SK-MEL-5 (cell line): ENCODE measurements at places on chromosomes 1 and 21.

DNA sequence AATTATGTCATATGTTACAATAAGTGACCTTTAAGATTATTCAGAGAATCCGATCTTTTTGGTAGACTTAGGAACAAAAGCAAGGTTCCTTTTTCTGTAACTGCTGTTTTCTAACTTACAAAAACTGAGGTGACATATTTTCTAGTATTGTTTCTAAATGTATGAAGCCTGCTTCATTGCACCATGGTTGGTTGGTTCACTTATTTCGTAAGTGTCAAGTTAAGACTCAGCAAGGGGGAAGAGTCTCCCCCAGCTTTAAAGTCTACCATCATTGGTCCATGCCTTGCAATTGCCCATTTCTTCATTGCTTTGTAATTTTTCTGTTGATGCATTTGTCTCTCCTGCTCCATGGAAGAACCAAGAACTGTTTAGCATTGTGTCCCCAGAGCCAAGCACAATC is 136.9 kb downstream of the DISC1 start:
- no peak for DNase-seq

DNA sequence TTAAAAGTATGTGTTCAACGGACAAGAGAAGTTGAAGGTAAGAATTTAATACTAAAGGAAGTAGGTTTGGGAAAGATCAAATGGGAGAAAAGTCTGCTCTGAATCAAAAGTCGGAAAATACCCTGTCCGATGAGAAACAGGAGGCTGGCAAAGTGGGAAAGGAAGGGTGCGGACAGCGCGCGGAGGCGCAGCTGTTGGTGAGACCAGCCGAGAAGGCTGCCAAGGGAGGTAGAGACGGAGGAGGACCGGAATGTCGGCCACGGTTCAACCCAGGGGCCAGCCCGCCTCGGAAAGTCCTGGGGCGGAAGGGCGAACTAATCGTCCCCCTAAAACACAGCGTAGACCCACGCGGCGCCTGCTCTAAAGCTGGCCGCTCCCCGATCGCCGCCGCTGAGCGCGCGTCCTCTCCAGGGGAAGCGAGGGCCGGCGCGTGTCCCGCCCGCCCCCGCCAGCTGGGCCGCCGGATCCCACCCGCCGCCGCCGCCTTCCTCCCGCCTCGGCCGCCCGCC is 639 bp upstream of the SPATA1 start:
- no peak for DNase-seq

DNA sequence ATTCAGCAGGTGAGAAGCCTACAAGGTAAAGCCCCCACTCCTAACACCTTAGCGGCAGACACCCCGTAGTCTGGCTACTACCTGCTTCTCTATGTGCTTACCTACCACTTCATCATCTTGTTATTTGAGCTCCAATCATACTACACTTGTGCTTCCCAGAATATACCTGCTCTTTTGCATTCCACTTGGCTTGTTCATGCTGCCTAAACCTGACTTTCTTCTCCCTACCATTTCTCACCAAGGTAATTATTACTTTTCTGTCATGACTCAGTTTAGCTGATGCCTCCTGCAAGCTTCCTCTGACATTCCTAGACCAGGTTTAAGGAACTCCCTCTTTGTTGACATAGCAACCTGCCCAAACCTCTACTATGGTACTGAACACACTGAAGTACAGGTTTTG is 495.6 kb upstream of the C1orf87 start:
- no peak for DNase-seq

- DNase-seq = no peak
Measured at GRCh38 chr1:181545395-181545794, 62.1 kb downstream of the CACNA1E start.

- DNase-seq = no peak
Measured at GRCh38 chr1:180254854-180255253, 24.8 kb downstream of the LHX4 start.

DNA sequence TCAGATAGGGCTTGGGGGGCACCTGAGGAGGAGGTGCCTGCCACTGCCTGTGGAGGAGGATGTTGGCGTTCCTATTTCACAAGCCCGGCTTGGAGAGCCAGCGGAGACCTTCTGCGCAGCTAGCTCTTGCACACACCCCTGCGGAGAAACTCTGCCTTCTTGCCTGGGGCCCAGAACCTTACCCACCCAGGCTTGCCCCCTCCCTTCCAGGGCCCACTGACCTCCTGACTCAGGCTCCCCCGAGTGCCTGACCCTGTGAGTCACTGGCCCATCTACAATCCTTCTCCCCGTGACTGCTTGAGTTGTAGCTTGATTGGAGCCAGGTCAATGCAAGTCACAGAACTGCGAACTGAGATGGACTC is 3.4 kb downstream of the HES2 start:
- no peak for DNase-seq

- DNase-seq = no peak
Measured at GRCh38 chr1:224767031-224767430, 150.9 kb downstream of the CNIH3 start.
